ENCODE measurements at places on chromosomes 5 and 9. TPM values are rescaled to one million over a fixed set of nuclear protein-coding genes. Genes with fewer than 3 reads are reported as not detected.

The COL23A1 gene
- not detected for total RNA-seq

The PCDHGA2 gene
- 0.62 TPM for total RNA-seq

The SPAAR gene
- not detected for total RNA-seq

The FREM1 gene
- total RNA-seq = not detected

The ADAMTS13 gene
- 0.76 TPM for total RNA-seq

The GALT gene
- total RNA-seq = 20.8 TPM

The SLC34A3 gene
- total RNA-seq = not detected

The FAM193B gene
- 24.9 TPM for total RNA-seq

The ENTPD8 gene
- total RNA-seq = 0.24 TPM

The C1QTNF3 gene
- 0.53 TPM for total RNA-seq

The GFI1B gene
- not detected for total RNA-seq

The IL5 gene
- total RNA-seq = not detected

The BTNL3 gene
- not detected for total RNA-seq

The NEUROG1 gene
- total RNA-seq = not detected

The FOXD1 gene
- 17.4 TPM for total RNA-seq

The PCDHB16 gene
- 0.06 TPM for total RNA-seq

The ZFP2 gene
- not detected for total RNA-seq

The PTGDS gene
- total RNA-seq = 0.59 TPM

The EPB41L4A gene
- total RNA-seq = 1.5 TPM

The XRCC4 gene
- 10.7 TPM for total RNA-seq

The TMEM174 gene
- not detected for total RNA-seq

The MED10 gene
- 77.8 TPM for total RNA-seq

The MLANA gene
- not detected for total RNA-seq

The ADAMTSL2 gene
- not detected for total RNA-seq

The IFNA7 gene
- total RNA-seq = not detected

The PAEP gene
- total RNA-seq = 0.14 TPM

The PCDHGA9 gene
- 0.07 TPM for total RNA-seq

The F12 gene
- 25.2 TPM for total RNA-seq

The SPARC gene
- total RNA-seq = 20.7 TPM

The SLC28A3 gene
- 0.01 TPM for total RNA-seq

The KIF24 gene
- total RNA-seq = 3.1 TPM

The S100Z gene
- not detected for total RNA-seq

The C9orf153 gene
- total RNA-seq = 0.46 TPM

The DND1 gene
- total RNA-seq = 0.92 TPM

The PCDHGA8 gene
- total RNA-seq = 0.06 TPM

The RORB gene
- total RNA-seq = not detected

The CARTPT gene
- not detected for total RNA-seq

The TAF1L gene
- total RNA-seq = not detected

The SHISAL2B gene
- not detected for total RNA-seq

The FIBCD1 gene
- 6.5 TPM for total RNA-seq

The AP3S1 gene
- total RNA-seq = 85.9 TPM

The AHRR gene
- 3.8 TPM for total RNA-seq

The GPR150 gene
- total RNA-seq = 0.18 TPM

The FOXD4L3 gene
- 0.18 TPM for total RNA-seq

The ANXA1 gene
- total RNA-seq = 1,202 TPM

All from A549 treated with CORT108297 at 1 μM for 4 hours (cell line).